ENCODE measurements at places on chromosomes 4 and X.

DNA sequence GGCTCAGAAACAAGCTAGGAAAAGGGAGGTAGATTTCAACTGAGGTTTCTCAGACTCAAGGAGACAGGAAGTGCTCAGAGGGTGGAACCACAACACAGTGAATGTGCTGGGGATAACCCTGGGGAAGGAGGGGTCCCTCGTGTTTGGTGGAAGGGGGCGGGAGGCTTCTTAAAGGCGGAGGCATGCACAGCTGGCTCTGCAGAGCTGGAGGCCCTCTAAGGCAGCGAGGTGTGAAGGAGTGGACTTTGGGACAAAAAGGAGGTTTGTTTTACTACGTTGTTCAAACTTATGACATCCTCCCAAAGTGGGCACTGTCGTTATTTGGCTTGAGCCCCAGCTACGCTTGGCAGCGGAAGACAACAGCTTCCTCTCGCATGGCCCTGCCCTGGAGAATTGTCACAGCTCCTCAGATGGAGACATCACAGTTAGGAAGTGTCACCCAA lies 21.7 kb upstream of the MTM1 start:
- DNase-seq: no peak

GRCh38 chrX:106606571-106606970 lies 5.2 kb upstream of the RADX start:
- no peak for DNase-seq

- no peak for DNase-seq
These were observed 84.8 kb downstream of the TIGD2 start for GRCh38 chr4:89196056-89196674.

- DNase-seq: peak; percentile 65
These were observed 688 bp downstream of the UFSP2 start for GRCh38 chr4:185424905-185425646.

DNA sequence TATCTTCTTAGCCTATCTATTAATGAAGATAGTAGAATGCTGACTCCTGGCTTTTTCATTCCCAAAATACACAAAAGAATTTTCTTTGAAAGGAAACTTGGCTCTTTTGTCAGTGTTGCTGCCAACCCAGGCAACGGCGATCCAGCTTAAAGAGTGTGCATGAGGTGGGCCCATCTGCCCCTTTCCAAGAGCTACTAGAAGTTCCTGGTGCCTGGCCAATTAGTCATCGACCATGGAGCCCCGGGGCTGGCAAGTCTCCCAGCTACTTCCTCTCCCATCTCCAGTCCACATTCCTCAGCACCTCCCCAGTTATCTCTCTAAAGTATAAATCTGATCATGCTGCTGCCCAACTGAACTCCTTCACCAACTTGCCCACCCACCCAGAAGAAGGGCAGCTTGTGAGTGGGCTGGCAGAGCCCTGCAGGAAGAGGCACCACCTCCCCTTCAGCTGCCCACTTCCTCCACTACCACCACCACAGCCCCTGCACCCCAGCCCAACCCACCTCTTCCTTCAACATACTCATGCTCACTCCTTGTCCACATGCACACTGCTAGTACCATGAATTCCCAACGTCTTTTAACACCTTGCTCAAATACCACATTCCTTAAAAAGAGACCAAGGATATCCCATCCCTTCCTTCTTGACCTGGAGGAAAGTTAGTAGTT lies 158.2 kb upstream of the MAP3K15 start:
- no peak for DNase-seq

- DNase-seq: no peak
These were observed 57.0 kb downstream of the MTMR8 start for GRCh38 chrX:64338296-64338695.

- DNase-seq: no peak
These were observed 42.1 kb downstream of the AFF1 start for GRCh38 chr4:86976801-86977485.

DNA sequence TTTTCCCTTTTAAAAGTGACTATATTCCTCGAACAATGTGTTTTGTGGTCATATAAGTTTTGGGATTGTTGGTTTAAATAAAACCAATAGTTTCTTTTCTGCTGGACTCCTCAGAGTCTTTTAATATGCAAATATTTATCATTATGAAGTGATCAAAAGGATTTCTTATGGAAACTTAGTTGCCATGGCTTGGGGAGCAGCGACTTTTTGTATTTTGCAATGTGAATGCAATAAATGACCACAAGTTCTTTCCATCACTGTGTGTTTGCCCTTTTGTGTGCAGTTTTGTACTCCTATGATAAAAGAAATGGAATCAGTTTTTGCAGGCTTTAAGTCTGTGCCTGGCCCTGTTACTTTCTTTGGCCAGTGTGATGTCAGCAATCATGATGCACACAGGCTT lies 68.5 kb upstream of the NUDT6 start:
- DNase-seq: no peak

DNA sequence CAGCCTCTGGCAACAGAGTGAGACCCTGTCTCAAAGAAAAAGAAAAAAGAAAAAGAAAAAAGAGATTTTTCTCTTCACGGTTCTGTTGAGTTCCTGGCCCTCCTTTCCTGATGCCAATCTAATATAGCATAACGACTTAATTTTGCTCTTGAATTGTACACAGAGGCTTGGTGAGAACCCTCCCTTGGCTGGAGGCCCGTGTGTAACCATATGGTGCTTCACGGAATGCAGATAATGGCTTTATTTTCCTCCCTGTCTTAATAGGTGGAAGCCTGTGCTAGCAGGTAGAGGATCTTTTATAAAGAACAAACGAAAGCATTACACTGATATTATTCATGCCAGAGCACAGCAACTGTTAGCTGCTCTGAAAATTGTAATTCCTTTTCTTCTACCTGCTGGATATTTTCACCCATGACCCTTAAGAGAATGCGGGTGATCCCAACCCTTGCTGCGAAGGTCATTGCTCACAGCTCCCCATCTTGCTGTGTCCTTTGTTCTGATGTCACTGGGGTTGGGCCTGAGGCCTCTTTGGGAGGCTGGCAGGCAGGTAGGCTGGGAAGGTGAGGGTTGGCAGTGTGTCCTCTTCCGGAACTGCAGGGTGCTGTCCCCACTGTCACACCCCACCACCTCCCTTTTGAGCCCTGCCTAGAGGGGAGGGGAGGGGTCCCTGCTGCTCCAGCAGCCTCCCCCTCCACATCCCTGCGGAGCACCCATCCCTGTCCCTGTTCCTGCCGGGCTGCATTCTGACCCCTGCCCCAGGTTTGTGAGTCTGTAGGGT lies 83.8 kb upstream of the STOX2 start:
- DNase-seq: no peak

DNA sequence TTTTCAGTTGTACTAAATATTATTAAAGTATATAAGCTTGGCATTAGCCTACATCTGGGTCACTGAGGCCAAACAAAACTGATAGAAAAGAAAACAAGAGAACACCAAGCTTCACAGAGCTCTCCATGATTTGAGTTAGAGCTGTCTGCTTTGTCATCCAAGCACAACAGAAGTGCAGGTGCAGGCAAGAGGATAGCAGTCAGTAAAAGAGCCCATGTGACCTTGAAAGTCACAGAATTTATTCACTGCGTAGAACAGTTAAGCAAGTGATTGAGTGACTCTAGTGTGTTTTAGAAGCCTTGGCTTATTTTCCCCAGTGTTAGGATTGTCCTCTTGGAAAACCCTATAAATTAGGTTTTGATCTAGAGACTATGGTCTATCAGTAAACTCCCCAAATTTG lies 49.4 kb upstream of the PRDM5 start:
- peak; percentile 21 for DNase-seq

GRCh38 chr4:112517911-112518310 lies 1.9 kb upstream of the NEUROG2 start:
- no peak for DNase-seq

DNA sequence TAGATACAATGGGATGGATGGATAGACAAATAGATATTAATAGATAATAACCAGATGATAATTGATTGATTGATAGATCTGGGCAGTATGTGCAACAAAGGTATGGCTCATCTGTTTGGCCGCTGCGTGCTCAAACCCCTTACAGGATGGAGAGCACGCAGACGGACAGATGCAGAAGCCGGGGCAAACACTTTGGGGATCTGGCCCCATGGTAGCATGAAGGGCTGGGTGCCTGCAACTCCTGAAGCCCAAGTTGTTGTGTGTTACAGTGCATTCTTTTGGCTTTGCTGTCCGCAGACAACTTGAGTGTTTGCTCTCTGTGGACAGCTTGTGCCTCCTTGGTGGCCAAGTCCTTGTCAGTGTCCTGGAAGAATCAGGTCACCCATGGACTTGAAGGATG lies 10.6 kb upstream of the DHRSX start:
- DNase-seq: no peak

DNA sequence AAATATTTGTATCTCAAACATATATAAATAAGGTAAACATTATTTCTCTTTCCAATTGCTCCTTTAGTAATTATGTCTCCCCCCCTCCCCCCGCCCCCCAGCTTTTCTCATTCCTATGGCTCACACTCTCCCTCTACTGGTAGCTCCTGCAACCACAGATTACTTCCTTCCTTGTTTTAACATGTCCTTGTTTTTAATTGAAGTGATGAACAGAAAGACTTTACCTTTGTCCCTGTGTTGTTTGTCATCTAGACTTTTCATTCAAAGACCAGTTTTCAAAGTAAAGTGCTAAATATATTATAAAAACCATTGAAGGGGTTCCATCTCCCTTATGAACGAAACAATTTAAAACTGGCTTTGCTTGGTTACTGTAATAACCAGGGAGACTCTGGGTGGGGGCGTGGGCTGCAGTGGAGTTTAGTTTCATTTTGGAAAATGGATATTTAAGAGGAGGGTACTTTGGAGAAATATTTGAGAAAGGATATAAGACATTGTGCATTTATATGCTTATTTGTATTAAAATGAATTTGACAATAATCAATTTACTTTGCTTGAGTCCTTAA lies 352.9 kb downstream of the RAPGEF2 start:
- DNase-seq: peak; percentile 51

- no peak for DNase-seq
These were observed 32.4 kb upstream of the CT47C1 start for GRCh38 chrX:119040432-119040831.

- DNase-seq: peak; percentile 20
These were observed 33.1 kb downstream of the ENPEP start for GRCh38 chr4:110508827-110509710.

DNA sequence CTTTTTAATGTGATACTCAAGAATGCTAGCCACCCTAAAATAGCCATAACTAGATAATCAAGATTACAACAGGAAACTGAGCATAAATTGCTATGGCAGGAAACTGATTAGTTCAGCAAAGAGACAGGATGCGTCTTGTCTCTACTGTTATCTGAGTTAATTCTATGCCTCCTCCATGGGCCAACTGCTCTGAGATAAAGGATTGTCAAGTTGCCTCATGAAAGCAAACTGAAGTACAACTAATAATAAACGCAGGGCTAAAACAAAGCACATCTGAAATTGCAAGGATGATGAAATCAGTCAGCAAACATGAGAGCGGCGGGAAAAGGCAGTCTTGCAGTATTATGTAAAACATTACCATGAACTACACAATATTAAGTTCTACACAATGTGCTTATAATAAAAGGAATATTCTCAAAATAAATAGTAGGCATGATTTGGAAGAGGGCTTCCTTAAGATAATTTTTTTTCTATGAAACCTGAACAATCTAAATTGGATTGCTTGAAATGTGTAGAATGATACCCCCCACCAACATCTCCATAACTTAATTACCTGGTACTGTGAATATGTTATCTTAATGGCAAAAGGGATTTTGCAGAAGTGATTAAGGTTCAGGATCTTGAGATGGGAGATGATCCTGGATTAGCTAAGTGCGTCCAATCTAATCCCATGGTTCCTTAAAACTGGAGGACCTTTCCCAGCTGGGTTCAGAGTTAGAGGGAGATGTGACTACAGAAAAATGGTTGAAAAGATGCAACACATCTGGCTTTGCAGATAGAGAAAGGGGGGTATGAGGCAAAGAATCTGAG lies 65.9 kb downstream of the ANTXR2 start:
- no peak for DNase-seq

- DNase-seq: no peak
These were observed 137.7 kb downstream of the MID1 start for GRCh38 chrX:10482708-10483107.

GRCh38 chrX:139831675-139832456 lies 101.0 kb downstream of the ATP11C start:
- no peak for DNase-seq

DNA sequence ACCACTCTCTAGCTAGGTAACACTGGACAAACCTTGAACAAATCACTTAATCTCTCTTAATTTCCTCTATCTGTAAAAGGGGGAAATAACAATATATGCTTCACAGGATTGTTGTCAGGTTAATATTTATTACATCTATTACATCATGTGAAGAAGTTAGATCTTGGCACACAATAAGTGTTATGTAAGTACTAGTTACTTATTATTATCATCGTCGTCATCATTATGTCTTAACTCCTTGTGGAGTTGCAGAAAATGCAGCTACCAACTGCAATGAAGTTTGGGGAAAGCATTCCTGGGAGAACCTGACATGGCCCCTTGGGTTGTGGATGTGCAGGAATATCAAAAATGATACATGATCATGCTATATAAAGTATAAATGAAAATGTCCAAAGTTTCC lies 4.8 kb upstream of the JCHAIN start:
- DNase-seq: no peak

GRCh38 chr4:31089815-31090214 lies 369.6 kb downstream of the PCDH7 start:
- DNase-seq: peak; percentile 30

GRCh38 chrX:69037786-69038185 lies 127.5 kb downstream of the PJA1 start:
- no peak for DNase-seq

- no peak for DNase-seq
These were observed 95.6 kb upstream of the FAM9C start for GRCh38 chrX:13140007-13140406.

Measured in NCI-H510A treated with DMSO at 0.1 percent for 48 hours (cell line).